ENCODE measurements at places on chromosomes 11 and 22.

DNA sequence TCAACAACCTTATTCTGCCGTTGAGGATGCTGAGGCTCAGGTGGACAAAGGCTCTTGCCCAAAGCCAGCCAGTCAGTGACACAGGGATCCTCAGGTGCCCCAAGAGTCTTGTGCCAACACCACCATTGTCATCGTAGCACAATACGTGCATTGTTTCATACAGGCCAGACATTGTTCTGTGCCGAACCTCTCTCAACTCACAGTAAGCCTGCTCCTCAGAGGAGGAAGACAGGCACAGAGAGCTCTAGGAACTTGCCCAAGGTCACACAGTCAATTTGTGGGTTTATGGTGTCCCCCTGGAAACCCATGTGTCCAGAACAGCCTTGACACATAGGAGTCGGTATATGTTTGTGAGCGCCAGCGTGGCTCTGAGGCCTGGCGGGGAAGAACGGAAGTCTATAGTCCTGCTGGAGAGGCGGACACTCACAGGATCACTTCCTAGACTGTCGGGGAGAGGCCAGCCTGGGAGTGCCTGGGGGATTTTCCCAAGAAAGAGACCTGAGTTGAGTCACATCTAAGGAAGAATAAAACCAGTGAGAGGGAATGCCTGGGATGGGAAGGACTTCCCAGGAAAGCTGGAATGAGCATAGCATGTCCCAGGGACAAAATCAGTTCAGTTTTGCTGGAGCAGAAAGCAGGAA is 20.2 kb downstream of the LIF start:
- DNase-seq = peak; percentile 95

DNA sequence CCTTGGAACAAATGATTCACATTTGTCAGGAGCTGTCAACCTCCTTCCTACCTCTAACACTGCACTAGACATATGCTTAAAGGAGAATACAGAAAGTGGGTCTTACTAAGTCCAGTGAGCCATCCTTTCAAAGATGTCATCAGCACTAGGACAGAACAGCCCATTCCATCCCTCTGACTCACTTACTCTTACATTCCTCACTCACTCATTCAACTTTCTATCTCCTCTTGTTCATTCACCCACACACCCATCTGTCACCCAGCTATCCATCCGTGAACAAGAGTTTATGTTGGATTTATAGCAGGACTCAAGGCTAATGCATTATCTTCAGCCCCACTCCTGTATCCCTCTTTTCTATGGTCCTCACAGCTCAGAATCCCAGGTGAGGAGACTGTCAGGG is 9.1 kb downstream of the INSC start:
- DNase-seq = peak; percentile 96

DNA sequence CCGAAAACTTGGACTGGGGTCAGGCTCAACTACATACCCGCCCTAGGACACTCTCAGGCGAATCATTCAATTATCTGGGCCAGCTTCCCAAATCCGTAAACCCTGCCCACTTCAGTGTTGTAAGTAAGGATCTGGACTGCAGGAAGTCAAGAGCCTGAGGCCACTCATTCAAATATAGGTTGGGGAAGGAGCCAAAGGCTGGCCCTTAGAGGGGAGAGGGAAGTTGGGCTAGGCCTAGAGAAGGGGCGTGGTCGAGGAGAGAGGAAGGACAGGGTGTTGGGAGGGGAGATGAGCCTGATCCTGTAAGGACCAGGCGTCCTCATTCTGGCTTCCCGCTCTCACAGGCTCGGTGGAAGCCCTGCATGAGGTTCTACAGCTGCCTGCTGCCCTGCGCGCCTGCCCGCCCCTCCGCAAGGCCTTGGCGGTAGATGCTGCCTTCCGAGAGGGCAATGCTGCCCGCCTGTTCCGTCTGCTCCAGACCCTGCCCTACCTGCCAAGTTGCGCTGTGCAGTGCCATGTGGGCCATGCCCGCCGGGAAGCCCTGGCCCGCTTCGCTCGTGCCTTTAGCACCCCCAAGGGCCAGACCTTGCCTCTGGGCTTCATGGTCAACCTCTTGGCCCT is 3.0 kb downstream of the SAC3D1 start:
- DNase-seq = no peak

DNA sequence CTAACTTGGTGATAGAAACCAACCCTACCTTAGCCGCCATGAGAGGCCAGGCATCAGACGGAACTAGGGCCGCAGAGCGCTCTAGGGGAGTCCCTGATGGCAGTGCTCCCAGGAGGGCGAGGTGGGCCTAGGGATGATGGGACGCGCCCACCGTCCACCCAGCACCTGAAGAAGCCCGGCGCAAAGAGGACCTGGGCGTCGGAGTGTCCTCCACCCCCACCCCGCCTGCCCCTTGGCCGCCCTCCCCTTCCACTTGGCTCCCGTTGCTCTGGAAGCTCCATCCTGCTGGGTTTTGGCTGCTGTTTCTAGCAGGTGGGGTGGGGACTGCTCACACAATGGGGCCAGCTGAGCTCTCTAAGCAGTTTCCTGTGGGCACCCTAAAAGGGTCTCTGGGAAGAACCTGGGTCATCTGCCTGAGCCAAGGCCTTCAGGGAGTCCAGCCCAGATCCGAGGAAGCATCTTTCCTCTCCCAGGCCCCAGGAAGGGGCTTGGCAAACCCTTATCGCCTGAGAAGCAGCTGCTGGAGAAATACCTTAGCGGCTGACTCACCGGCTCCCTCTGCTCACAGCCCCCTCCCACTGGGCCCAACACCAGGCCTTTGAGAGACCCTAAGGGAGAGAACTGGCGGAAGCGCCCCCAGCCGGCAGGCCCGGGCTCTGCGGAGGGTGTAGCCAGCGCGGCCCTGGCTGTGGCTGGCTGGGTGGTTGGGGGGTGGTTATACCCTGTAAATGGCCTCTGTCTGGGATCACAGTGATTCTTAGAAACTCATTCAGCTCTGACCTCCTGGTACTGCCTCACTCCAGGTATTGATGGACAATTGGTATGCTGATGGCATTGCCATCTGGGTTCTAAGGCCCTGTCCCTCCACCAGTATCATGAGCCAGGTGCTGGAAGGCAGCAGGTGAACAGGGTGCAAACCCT is 19.3 kb downstream of the CREB3L1 start:
- peak; percentile 46 for DNase-seq

GRCh38 chr11:130694488-130695045 is 221.7 kb downstream of the SNX19 start:
- DNase-seq = no peak

GRCh38 chr11:110373051-110373702 is 56.6 kb upstream of the FDX1 start:
- DNase-seq = peak; percentile 46

DNA sequence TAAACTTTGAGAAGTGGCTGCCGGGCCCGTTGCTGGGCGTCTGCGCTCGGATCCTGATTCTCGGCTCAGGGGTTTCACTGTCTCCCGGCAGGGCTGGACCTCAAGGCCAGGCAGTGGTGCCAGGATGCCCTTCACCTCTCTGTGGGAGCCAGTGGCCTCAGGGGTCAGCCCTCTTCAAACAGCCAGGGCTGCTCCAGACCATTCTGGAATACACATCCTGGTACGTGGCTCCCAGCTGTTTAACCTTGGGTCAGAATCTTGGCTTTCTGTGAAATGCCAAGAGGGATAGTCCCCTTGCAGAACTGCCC is 70.5 kb downstream of the MPPED1 start:
- no peak for DNase-seq

DNA sequence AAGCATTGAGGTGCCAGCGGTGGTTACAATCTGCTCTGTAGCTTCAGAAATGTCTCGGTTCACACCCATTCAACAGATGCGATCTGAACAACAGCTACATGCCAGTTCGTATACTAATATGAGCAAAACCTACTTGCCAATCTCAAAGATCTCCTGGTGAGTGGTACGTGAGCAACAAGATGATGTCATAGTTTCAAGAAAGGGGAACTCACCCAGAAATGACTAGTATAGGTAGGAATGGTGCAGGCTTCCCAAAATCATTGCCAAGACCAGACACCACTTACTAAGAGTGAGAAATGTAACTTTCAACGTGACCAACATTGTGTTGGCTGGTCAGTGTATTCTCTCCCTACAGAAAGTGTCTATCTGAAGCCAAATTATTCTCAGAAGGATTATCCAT is 31.1 kb downstream of the OR6Q1 start:
- peak; percentile 99 for DNase-seq

- no peak for DNase-seq
These were observed 34.8 kb upstream of the TMEM135 start for GRCh38 chr11:87002918-87003317.

DNA sequence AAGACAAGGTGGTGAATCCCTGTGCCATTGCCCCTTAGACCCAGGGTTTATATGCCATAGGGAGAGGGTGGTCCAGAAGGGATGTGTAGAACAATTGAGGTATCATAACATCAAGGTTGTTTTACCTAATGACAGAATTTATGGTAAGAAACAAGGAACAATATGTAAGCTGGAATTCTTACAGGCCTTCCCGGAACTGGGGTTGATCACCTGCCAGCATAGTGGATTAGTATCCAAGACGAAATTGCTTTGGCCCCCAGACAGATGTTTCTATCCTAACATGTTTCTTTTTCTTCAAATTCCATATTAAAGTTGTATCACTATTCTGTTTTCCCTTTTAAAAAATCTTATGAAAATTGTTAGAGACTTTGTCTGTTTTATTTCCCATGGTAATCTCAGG is 343.8 kb upstream of the ANO3 start:
- no peak for DNase-seq

- peak; percentile 61 for DNase-seq
These were observed 752.7 kb downstream of the METTL15 start for GRCh38 chr11:28860893-28861292.

Measured in kidney tubule cell (primary cell).